AG09309 (cell line): ENCODE measurements at places on chromosomes 2 and 18.
A peak's percentile ranks its signal among the peaks of the same experiment; 100 is the strongest.

DNA sequence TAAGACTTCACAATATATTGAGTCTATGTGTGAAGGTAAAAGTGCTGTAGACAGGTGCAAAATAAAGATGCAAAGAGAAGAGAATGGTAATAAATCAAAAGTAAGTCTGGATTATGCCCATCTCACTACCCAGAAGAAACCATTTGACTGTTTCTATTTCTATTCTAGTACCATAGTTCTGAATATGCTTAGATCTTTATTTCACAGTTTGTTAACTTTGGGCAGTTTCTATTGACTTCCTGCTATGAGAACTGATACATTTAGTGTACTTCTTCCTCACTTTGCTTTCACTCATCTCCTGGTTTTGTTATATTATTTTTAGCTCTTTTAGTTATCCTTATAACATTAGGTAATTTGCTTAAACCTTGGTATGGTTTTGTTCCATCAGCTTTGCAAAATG is 94.9 kb downstream of the HS1BP3 start:
- DNase-seq: no peak

GRCh38 chr2:180938451-180938850 is 42.0 kb upstream of the UBE2E3 start:
- peak; percentile 75 for DNase-seq

DNA sequence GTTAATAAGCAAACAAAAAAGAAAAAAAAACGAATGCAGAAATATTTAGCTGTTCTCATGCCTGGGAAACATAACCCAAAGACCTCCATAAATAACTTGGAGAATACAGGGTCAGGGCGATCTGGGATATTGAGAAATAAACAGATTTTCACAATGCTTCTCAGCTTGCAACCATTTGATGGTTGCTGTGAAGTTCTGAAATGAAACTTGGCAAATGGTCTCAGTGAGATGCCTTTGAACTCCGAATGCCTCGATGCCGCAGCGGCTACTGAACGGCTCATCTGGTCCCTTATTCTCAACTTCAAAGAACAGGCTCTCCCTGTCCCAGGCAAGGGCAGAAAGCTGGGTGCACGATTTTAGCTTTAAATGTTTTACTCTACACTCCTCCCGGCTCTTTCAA is 78.1 kb downstream of the ZNF516 start:
- DNase-seq: peak; percentile 37

GRCh38 chr2:105383432-105384166 is 15.3 kb downstream of the FHL2 start:
- DNase-seq: no peak

DNA sequence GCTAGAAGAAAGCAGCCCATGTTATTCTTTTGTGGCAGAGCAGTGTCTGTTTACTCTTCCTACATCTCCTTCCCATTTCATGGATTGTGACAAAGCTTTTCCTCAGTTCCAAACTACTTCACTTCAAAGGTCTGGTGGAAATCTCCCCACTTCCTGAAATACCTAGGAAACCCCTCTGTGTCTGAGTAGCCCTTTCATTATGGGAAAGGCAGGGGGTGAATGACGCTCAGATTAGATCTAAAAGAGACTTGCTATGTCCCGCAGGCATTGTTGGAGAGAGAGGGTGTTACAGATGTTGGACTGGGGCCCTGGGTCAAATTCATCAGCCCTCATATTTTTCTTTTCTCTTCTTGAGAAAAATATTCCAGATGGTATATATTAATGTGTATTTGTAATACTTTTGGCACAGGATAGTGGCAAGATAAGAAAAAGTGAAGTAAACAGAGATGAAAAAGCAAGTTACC is 675.0 kb downstream of the IRS1 start:
- no peak for DNase-seq
